ENCODE measurements at places on chromosomes 1 and 21. TPM values are rescaled to one million over a fixed set of nuclear protein-coding genes. Genes with fewer than 3 reads are reported as not detected.

TMEM52 gene
- not detected for polyA plus RNA-seq

NMNAT2 gene
- polyA plus RNA-seq: 26.8 TPM

PLXNA2 gene
- polyA plus RNA-seq: 3.6 TPM

KIAA1614 gene
- polyA plus RNA-seq: 0.07 TPM

LCE1D gene
- polyA plus RNA-seq: not detected

CELA3A gene
- not detected for polyA plus RNA-seq

ABCA4 gene
- not detected for polyA plus RNA-seq
